ENCODE measurements at places on chromosomes 1 and 21.

GRCh38 chr21:44329086-44329889 lies 9.9 kb downstream of the CFAP410 start:
- no peak for DNase-seq

GRCh38 chr1:31573261-31573660 lies 3.1 kb upstream of the TINAGL1 start:
- no peak for DNase-seq

GRCh38 chr1:56557746-56558145 lies 21.6 kb downstream of the PLPP3 start:
- DNase-seq = no peak

GRCh38 chr1:59156051-59156450 lies 140.8 kb upstream of the FGGY start:
- no peak for DNase-seq

- DNase-seq = no peak
Measured at GRCh38 chr1:77545970-77546369, 136.5 kb downstream of the ZZZ3 start.

DNA sequence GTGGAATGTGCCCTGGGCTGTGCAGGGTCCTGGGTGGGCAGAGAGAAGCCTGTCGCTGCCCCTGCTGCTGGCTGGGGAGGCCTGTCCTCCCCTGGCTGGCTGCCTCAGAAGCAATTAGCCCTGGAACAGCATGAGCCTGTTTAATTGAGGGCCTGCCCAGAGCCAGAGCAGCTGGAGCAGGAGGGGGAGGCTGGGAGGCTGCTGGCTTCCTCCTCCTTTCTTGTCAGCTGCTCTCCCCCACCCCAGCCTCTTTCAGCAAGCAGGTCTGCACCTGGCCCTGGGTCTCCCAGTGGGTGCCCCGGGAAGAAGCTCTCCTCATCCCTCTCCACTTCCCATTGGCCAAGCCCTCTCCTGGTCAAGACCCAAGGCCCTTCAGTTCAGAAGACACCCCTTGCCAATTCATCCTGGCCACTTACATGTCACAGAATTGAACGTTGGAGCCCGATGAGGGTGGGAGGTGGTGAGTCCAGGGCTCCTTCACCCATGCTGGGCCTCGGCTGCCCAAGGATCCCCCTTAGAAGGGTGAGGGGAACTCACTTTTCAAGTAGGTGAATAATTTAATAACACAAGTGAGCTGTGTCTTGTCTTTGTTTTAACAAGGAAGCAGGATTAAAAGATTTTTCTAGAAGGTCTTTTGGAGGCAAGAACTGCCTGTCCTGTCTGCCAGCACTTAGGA lies 13.2 kb downstream of the AMPD2 start:
- peak; percentile 79 for DNase-seq

DNA sequence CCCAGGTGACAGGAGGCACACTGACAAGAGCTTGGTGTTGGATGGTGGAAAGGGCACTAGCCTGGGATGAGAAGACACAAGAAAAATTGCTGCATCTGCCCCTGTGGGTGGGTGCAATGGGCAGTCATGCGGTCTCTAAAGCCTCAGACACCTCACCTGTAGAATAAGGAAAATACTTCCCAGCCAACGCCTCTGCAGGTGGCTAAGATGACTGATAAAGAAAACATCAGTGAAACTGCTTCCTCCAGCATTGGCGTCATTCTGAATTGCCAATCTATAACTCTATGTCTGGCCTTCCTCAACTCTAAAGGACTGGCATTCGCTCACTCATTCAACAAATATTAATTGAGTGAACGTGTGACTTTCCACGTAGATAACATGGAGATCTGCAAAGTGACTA lies 100.4 kb upstream of the F3 start:
- DNase-seq = no peak

- DNase-seq = no peak
Measured at GRCh38 chr1:206082831-206083695, 30.1 kb downstream of the RHEX start.

- DNase-seq = no peak
Measured at GRCh38 chr1:83818916-83819315, 180.0 kb downstream of the TTLL7 start.

DNA sequence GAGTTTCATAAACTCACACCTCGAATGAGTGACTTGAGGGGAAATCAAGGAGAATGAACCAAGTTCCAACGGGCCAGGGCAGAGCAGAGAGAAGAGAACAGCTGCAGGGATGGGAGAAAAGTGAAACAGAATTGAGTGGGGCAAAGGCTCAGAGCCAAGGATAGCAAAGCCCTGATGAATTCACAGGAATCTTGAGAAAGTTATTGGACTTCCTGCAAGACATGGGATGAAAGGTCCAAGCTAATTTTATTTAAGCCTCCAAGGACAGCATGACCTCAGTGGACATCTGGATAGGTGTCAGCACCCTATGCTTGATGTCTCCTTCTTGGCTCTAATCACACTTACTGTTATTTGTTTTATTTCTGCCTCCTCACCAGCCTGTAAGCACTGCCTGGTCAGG lies 43.0 kb upstream of the RAVER2 start:
- no peak for DNase-seq

GRCh38 chr1:41436281-41437010 lies 48.0 kb downstream of the EDN2 start:
- no peak for DNase-seq

GRCh38 chr1:22880174-22880601 lies 92.5 kb downstream of the LACTBL1 start:
- no peak for DNase-seq

DNA sequence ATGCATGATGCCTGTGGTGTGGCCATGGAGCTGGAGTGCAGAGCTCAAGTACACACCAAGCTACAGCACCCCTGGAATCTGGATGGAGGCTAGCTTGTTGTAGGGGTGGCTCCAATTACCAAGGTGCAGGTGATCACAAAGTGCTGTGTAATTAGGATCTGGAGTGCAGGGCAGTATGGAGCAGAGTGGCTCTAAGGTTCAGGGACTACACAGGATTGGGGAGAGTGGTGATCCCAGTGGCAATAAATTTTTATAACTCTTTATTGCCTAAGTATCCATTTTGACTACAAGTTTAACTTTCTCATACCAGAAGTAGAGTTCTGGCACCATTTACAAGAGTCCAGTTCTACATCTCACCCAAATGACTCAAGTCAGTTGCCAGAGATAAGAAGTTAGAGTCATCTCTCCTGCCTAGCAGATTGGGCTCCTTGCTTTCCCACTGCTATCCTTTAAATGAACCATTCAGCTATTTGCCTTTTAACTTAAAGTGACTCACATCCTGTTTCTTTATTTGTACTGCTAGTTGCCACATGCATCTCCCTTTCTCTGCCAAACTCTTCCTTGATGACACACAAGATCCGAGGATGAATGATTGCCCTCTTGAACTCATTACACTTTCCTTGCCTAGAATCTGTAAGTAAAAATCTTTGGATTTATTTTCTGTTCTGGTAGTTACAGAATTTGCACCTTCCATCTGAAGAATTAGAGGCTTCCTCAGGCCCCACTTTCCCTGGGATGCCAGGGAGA lies 427.2 kb downstream of the KCNT2 start:
- no peak for DNase-seq

DNA sequence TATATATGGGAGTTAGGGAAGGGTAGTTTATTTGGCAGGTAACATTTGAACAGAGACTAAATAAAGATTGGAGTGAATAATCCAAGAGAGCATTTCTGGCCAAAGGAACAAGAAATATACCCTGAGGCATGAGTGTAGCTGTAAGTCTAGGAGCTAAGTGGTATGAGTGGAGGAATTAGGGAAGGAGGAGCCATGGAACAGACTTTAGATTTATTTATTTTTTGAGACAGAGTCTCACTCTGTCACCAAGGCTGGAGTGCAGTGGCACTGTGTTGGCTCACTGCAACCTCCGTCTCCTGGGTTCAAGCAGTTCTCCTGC lies 18.4 kb downstream of the CAPZA1 start:
- no peak for DNase-seq

GRCh38 chr21:34960687-34961086 lies 88.4 kb downstream of the RUNX1 start:
- no peak for DNase-seq

GRCh38 chr1:213564215-213564659 lies 423.5 kb upstream of the PROX1 start:
- no peak for DNase-seq

DNA sequence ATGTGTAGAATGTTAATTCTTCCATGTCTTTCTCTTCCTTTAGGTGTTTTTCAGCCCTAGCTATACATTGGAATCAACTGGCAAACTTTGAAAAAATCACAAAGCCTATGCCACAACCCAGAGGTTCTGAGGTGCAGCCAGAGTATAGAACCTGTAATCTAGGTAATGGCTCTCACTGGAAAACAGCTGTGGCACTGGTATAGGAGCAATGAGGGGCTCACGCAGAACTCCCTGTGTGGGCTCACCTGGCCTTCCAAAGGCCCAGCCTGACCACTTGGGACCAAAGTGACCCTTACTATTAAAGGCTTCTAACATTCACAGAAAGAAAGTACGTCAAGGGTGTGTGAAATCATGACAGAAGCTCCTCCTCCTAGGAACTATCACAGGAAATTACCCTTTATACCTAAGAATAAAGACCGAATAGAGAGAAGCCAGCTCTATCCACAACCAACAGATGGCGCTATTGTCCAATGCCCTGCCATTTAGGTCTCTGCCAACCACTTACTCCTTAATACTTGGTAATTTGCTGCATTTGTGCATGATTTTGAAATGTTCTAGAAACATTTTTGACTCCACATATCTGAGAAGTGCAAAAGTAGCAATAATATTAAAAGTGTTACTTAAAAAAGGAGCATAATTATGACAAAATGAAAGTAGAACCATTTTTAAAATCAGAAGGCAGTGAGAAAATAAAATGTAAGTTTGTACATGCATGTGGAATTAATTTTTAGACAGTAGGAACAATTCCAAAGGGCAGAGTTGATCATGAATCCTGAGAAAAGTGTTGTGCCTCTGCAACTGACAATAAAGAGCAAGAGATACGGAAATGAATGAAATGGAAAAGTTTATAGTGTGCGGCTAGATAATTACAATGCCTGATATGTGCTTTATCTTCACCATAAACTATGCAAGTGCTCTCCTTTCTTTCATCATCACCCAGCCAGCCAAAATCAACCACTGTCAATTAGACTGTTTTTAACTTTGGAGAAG lies 93.1 kb upstream of the HAO2 start:
- peak; percentile 24 for DNase-seq

DNA sequence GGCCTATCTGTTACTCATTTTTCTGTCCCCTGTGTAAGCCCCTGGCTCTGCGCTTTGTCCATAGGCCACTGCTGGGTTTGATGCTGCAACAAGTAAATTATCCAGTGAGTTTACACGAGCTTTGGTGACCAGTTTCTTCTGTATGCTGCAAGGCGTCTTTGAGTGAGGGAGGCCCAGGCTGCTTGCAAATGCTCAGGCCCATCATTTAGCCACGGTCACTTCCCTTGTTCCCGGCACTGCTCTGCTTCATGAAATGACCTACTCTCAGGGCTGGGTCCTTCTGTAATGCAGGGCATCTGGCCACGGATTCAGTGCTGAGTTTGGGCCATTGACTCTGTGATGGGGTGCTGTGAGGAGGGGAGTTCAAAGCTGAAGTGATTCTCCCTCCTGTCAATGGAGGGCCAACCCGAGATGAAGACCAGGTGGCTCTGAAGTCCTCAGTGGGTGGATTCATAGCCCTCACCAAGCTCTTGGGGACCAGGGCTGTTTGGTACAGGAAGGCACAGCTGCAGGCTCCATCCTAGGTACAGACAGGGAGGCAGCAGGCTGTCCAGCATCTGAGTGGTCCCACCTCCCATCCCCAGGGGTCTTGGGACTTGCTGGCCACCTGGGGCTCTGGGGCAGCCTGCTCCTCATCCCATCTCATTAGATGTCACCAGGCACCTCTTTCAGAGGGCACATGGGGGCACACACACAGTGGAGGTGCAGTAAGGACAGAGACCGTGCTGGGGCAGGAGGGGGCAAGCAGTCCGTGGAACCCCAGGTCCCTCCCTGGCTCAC lies 21.7 kb downstream of the LHX4 start:
- no peak for DNase-seq

DNA sequence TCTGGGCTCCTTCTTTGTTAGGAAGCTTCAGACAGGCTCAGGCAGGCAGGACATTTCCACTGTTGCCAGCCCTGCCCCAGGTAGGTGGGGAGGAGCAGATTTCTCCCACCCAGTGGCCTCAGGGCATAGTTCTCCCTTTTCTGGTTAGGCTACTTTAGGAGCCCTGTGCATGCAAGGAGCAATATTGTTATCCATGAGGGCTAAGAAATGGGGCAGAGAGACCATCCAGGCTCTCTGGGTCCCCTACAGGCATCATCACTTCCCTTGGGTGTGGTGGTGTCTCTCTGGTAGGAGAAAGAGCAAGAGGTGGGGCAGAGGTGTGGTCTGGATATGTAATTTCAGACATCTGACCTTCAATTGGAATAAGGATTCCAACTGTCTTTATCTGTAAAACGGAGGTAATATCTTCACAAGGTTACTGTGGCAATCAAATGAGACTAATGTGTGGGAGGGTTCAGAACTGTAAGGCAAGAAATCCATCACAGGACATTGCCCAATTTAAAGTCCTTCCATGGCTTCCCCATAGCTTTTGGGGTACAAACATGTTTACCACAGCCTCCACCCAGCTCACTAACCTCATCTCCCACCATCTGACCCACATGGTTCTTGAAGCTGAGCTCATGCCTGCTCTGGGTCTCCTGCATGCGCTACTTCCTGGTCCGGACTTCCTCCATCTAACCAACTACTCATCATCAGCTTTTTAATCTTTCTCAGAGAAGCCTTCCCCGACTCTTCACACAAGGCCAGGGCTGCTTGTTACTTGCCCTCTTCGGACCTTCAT lies 26.1 kb downstream of the PCAT6 start:
- DNase-seq = no peak

DNA sequence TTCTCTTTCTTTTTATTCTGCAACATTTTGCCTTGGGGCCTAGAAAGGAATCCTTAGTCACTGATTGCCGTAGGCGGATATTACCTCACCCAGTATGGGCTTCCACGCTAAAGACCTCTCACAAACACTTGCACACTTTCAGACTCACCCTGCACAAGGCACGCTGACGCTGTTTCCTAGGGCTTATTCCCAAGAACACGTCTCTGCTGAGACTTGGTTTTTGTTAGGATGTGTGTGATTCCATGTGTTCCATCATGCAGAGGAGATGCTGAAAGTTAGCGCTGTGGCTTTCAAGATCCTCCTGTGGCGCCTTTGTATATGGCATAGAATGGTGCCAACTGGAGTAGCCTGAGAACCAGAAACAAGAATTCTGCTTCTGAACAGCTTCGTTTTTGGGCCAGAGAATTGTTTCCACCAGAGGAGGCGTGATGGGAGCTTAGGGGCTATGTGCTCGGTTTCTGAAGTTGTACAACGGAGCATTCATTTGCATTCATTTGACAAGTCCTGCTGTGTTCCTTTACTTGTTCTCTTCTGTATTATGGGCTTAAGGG lies 297.0 kb downstream of the DISC1 start:
- no peak for DNase-seq
